ENCODE measurements at places on chromosomes 16 and 17.

DNA sequence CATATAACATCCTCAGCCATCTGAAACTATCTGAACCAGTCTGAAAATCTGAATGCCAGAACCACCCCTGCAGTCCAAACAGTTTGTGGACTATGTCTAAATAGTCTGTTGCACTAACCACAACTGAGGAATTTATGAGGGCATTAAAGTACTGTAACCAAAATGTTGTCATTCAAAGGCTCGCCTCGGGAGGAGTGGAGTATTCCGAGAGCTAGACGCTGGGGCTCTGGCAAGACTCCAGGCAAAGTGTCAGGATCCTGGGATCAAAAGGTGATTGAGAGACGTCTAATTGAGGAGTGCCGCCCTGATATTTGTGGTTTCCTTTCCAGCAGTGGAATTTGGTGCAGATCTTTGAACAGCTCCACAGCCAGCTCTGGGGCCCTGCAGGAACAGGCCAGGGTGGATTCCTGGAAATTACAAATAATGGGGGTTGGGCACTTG lies 142.9 kb upstream of the MYOCD start:
- DNase-seq, result peak; percentile 14

DNA sequence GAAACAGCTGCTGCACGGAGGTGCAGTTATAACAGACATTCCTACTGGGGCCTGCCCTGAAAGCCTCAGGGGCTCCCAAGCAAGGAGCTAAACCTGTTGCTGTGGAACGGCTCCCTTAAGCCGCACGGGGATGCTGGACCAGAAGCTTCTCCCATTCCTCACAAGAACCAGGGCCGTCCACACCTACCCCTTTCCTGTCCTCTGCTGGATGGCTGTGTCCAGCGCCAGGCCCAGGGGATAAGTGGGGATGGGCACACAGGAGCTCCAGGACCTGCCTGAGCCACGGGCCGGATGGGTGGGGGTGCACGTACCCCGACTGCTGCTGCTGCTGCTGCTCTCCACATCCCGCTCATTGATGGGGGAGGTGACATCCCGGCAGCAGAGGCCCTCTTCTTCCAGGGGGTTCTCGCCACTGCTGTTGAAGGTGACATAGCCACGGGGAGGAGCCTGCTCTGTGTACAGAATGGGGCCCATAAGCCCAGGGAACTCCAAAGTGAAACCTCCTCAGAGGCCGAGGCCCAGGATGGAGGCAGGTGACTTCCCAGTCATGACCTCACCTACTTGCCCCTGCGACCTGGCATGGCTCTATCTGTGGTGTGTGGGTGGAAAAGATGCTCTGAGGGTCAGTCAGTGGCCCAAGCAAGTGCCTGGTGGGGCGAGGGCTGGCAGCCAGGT lies 8.6 kb downstream of the NUDT16L1 start:
- no peak for DNase-seq

- no peak for DNase-seq
Observed at GRCh38 chr16:72722552-72722951, 325.4 kb downstream of the ZFHX3 start.

- no peak for DNase-seq
Observed at GRCh38 chr16:56910654-56911539, 21.0 kb upstream of the HERPUD1 start.

GRCh38 chr17:50909765-50910605 lies 43.8 kb upstream of the TOB1 start:
- DNase-seq, result no peak

- no peak for DNase-seq
Observed at GRCh38 chr16:16124438-16124837, 98.9 kb downstream of the ABCC6 start.

GRCh38 chr16:4972938-4973587 lies 14.9 kb downstream of the SEC14L5 start:
- peak; percentile 36 for DNase-seq

- DNase-seq, result peak; percentile 35
Observed at GRCh38 chr17:44558334-44558709, 1.0 kb downstream of the FZD2 start.

DNA sequence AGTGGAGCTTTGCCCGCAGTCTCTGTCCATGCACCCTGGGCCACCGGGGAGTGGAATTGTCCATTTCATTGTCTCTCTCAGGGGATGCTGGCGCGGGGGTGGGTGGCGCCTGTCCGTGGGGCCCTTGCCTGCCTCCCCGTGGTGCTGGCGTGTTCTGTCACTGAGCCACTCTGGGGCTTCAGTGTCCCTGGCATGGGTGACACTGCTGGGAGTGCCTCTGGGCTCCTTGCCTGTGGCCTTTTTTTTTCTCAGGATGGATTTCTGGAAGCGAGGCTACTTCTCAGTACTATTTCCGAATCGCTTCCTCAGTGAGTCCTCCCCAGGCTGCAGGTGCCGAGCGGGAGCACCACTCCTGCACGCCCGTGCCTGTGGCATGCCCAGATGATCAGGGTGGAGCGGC lies 55.0 kb downstream of the PDPK1 start:
- no peak for DNase-seq

DNA sequence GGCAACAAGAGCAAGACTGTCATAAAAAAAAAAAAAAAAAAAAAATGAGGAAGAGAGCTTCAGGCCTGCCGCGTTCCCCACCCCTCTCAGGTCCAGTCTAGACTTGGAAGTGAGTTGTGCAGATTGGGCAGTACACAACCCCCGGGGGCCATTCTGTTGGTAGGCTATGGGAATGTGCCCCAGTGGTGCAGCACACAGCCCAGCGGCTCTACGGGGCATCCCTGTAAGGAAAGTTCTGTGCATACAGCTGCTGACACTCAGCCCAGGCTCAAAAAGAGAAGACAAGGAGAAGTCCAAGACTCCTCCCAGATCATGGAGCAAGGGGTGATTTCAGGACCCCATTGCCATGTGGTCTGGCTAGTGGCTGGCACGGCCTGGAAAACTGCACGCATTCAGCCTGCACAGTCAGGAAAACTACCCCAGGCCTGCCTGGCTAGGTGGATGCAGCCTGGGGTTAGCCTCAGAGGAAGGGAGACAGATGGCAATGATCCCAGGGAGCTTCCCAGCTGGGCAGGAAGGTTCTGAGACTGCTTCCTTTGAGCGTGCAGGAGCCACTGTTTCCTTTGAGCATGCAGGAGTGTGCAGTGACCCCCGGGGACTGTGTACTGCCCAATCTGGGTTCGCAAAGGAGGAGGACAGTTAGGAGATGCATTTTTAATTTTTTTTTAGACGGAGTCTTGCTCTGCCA lies 44.8 kb downstream of the PECAM1 start:
- DNase-seq, result no peak

DNA sequence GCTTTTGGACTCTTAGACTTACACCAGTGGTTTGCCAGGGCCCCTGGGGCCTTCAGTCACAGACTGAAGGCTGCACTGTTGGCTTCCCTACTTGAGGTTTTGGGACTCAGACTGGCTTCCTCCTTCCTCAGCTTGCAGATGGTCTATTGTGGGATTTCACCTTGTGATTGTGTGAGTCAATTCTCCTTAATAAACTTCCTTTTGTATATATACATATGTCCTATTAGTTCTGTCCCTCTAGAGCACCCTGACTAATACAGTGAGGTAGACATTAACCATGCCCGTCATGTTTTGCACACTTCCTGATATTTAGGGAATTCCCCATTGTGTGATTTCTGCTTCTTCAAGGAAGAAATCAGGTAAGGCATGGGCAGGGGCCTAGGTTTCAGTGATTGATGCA lies 147.8 kb upstream of the CA10 start:
- DNase-seq, result no peak

DNA sequence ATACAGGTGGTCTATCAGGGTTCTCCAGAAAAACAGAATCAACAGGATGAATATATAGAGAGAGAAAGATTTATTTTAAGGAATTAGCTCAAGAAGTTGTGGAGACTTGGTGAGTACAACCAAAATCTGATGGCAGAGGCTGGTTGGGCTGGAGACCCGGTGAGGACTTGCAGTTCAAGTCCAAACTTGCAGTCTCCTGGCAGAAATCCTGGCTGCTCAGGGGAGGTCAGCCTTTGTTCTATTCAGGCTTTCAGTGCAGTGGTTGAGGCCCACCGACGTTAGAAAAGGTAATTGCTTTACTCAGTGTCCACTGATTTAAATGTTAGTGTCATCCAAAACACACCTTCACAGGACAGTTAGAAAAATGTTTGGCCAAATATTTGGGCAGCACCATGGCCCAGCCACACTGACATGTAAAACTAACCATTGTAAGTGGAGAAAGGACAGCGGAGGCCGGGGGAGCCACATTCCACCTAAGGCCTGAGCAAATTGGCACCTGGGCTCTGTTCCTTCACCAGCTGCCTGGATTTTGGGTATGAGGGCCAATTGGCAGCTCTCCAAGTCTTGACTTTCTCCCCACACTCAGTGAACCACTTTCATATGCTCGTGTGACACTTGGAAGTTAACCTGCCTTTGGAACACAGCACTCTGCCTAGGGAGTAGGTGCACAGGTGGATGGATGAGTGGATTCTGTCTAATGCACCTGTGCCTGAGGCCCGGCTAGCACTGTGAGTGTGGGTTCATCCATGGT lies 54.7 kb downstream of the CACNG5 start:
- no peak for DNase-seq

DNA sequence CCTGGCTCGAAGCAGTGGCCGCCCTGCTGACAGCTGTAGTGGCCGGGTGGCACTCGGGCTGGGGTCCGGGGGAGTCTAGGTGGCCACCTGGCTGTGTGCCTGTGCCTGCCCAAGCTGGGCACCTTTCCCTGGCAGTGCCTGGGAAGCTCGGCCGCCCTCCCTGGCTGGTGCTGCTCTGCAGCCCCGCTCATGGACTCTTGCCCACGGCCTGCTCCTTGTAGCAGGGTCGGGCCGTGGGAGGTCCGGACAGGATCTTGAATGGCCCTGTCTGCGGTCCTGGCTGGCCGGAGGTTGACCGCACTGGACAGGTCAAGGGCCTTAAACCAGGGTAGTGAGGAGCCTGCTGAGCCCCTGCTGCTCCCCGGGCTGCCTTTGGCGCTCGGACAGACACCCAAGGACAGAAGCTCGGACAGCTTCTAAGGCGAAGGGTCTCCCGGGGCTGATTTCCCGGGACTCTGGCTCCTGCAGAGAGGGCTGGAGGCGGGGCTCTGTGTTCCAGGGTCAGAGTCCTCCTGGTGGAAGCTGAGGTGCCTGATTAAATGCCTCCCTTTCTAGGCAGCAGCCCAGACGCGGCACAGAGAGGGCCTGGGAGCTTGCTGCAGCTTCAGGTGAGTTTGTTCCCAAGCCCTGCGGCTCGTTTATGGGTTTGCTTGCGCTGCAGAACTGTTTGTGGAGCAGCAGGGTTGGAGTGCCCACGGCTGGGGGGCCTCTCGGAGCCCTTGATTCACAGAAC lies 6.0 kb downstream of the CAPN15 start:
- peak; percentile 58 for DNase-seq

DNA sequence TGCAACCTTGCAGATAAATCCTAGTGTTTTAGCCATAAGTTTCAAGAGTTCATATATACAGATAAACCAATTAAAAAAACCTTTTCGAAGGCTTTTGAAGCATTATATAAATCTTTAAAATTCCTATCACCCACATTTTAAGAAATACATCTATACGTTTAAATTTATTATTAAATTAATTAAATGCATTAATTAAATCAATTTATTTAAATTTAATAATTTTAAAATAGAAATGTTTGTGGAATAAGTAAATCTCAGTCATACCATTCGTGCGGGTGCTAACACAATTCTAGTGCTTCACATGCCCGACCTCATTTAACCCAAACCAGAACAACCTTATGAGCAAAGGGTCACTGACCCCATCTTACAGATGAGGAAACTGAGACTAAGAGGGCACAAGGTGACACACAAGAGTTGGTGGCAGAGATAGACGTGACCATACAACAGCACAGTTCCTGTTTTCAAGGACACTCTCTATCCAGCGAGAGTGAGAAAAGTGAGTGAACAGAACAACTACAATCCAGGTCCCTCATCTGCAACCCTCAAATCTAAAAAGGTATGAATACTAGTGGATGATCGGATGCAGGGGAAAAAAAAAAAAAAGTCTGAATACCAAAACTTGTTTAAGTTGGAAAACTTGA lies 1.4 kb downstream of the NSMCE1 start:
- no peak for DNase-seq

- DNase-seq, result no peak
Observed at GRCh38 chr17:40291281-40291664, 3.6 kb downstream of the CDC6 start.

DNA sequence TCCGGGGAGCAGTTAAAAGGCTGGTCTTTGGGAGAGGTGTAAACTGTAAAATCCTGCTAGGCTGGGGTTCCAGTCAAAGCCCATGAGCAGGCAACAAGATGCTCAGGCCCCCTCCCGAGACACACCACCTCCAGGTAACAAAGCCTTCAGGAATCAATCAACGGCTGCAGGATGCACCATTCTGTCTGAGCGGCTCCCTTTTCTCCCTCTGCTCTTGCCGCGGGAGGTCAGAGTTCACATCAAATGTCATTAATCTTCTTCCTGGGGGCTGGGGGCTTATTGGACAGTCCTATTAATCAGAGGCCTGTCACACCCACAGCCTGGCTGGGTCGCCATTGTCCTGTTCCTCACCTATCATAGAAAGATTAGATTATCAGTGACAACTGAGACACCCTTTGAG lies 11.9 kb upstream of the CCDC182 start:
- peak; percentile 75 for DNase-seq

DNA sequence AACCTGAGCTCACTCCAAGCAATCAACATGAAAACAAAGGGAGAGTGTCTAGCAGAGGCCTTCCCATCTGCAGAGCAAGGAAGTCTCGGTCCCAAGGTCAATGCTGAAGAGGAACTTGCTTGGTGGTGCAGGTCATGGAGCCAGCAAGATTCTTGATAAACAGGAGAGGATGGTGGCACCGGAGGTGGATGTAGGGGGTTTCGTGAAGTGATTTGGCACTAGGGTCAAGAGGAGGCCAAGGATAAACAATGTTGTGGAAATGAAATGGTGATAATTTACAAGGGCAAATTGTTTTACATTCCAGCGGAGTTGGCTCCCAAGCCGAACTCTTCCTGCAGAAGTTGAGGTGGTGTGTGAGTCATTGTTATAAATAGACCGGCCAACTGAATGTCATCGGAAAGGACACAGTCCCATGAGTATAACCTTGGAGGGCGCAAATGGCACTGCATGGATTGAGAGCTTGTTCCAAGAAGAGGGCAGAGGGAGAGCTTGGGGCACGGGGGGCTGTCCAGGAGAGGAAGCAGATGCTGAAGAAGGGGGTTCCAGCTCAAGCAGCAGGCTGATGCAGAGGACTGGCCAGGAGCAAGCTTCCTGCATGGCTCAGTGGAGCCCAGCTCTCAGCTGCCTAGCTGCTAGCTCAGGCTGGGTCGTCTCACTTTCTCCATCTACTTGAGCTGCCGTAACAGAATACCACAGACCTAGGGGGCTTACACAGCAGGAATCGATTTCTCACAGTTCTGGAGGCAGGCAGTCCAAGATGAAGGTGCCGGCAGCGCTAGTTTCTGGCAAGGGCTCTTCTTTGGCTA lies 136.6 kb downstream of the COPRS start:
- DNase-seq, result no peak

- DNase-seq, result no peak
Observed at GRCh38 chr17:4607261-4607741, 23.0 kb downstream of the SMTNL2 start.

GRCh38 chr17:58377093-58377601 lies 25.1 kb upstream of the SUPT4H1 start:
- no peak for DNase-seq

GRCh38 chr16:86051368-86052114 lies 152.6 kb downstream of the IRF8 start:
- DNase-seq, result peak; percentile 67

GRCh38 chr17:41476866-41477815 lies 3.8 kb downstream of the KRT35 start:
- no peak for DNase-seq

Data from nephron progenitor cell (in vitro differentiated cells).